ENCODE measurements at places on chromosomes 11 and 22.

- DNase-seq = no peak
These were observed 1.1 kb upstream of the AP2A2 start for GRCh38 chr11:924406-925157.

- no peak for DNase-seq
These were observed 28.7 kb upstream of the CBX6 start for GRCh38 chr22:38900677-38901076.

DNA sequence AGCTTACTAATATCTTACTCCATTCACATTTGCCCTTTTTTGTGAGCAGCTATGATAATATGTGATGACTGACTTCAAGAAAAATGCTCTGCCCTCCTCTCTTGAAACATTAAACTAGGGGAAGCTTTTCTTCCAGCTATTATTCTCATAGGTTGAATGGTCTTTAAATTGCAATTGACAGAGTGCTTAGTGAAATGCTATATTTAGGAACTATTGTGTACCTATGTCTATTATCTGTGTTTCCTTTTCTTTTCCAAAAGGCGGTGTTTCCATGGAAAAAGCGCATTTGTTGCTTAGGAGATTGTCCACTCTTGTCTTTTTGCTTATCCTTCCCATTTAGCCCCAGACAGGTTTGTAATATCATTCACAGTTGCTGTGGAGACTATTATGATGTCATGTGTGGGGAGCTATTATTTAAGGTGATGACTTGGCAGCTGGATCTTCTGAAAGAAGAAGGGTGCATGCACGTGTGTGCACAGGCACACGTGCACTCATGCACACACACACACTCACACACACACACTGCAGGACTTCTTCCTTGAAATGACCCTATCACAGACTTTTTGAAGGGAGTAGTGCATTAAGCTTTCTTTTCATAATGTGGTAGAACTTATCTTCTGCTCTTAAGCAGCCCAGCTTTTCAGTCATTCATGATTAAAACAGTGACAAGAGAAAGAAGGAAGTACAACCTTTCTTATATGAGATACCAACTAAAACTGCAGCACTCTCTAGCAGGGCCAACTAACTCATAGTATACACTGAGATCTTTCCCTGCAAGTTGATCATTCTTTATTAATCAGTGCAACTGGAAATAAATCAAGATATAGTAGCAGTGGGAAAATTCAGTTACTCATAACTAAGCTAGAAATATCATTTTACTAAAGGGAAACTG is 340.8 kb upstream of the MTNR1B start:
- DNase-seq = no peak

- no peak for DNase-seq
These were observed 19.0 kb downstream of the KCNQ1 start for GRCh38 chr11:2463766-2464277.

DNA sequence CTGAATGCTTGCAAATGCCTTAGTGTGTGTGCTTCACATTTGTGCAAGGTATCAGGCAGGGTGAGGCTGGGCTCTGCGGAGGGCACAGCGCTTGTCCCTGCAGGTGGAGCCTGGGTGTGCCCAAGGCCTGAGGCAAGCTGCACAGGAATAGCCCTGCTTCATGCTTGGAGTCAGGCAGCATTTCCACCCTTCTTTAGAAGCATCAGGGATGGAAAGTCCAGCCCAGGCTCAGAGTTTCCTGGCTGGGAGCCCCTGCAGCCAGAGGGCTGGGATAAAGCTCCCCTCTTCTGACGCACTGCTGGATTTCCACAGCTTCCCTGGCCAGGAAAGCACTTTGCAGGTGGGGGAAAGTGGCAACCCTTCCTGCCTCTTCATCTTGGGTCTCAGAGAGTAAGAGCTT is 63.4 kb downstream of the GALNT18 start:
- DNase-seq = no peak

DNA sequence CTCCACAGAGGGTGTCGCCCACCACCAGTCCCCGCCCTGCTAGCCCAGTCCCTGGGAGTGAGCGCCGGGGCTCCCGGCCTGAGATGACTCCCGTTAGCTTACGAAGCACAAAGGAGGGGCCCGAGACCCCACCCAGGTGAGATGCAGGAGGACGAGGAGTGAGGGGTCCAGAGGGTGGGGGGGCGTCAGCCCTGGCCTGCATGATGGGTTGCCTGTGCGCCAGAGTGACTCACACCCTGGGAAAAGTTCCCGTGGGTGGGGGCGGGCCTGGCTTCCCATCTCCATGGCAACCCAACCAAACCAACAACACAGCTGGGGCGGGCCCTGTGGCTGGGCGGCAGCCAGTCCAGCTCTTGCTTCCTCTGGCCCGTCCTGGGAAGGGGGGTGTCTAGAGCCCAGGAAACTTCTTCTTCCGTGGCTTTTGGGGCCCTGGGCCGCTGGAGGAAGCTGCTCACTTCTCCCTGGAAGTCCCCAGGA is 4.5 kb downstream of the GAS2L1 start:
- peak; percentile 95 for DNase-seq

GRCh38 chr11:110907629-110908028 is 195.4 kb upstream of the ARHGAP20 start:
- DNase-seq = no peak

GRCh38 chr11:122668562-122669090 is 13.1 kb downstream of the UBASH3B start:
- no peak for DNase-seq

DNA sequence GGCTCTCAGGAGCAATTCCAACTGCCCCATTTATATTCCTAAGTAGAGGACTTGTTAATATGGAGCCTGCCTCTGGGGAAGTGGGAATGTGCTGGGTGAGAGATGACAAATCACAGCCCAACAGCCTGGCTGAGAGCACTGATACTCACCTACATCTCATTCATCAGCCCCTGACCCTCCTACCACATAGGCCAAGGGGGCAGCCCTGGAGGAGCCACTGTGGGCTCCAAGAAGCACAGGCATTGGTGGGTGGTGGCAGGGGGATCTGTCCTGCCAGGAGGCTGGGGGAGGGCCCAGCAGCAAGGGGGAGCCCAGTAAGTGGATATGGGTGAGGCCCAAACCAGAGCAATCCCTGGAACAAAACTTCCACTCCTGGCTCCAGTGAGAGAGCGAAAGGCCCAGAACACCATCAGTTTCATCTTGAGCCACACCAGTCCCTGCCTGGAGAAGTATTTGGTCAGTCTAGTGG is 79.7 kb downstream of the BUD13 start:
- DNase-seq = no peak

- DNase-seq = peak; percentile 29
These were observed 122.2 kb upstream of the RCN1 start for GRCh38 chr11:31968461-31969358.

DNA sequence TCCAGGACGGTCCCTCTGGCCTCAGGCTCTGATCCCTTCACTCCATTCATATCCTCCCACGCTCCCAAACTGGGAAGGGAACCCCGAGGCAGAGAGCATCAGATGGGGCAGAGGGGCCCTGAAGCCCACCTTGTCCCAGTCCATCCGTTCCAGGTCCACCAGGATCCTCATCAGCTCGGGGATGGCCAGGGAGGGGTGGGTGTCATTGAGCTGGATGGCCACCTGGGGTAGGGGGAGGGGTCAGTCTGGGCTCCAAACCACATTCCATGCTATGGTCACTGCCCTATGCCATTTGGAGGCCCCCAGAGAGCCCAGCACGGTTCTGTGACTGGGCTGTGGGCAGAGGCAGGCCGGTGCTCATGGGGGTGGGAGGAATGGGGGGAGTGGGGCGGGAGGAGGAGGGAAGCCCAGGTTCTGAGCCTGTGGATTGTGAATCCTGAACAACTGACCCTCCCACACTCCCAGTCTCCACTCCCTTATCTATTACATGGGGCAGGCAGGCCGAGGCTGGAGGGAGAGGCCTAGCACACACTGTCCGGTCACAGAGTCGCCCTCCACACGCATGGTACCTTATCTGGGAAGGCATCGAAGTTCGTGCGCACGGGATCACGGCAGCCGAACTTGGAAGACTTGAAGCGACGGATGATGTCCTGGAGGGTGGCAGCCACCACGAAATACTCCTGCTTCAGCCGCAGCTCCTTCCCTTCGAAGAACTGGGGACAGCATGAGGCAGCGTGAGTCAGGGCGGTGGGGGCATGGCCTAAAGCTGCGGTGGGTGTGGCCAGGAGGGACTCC is 5.5 kb downstream of the PYGM start:
- DNase-seq = no peak

DNA sequence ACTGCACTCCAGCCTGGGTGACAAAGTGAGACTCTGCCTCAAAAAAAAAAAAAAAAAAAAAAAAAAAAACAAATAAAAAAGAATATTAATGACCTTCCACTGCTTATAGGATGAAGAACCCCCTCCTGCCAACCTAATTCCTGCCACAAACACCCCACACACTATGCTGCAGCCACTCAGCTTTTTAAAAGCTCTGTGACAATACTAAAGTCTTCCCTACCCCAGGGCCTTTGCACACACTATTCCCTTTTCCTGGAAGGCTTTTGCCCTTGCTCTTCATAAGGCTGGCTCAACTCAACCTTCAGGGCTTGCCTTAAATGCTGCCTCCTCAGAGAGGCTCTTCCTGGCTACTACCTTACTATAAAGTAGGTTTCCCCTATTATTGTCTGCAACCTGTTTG is 10.8 kb upstream of the KCNJ11 start:
- no peak for DNase-seq

DNA sequence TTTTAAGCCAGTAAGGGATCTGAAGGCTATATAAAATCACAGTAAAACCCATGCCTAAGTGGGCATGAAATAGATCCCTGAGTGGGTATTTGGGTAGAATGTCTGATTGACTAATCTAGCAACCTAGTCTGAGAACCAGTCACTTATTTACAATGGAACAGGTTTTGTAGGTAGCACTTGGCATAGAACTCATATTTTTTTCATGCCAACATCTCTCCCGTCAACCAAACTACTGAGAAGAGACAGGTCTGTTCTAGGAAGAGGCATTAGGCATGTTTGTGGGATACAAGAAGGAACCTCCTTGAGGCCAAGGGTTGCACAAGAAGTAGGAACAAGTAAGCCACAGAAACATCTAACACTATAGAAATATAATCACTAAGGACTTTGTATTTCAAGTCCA is 840.4 kb upstream of the TENM4 start:
- no peak for DNase-seq

DNA sequence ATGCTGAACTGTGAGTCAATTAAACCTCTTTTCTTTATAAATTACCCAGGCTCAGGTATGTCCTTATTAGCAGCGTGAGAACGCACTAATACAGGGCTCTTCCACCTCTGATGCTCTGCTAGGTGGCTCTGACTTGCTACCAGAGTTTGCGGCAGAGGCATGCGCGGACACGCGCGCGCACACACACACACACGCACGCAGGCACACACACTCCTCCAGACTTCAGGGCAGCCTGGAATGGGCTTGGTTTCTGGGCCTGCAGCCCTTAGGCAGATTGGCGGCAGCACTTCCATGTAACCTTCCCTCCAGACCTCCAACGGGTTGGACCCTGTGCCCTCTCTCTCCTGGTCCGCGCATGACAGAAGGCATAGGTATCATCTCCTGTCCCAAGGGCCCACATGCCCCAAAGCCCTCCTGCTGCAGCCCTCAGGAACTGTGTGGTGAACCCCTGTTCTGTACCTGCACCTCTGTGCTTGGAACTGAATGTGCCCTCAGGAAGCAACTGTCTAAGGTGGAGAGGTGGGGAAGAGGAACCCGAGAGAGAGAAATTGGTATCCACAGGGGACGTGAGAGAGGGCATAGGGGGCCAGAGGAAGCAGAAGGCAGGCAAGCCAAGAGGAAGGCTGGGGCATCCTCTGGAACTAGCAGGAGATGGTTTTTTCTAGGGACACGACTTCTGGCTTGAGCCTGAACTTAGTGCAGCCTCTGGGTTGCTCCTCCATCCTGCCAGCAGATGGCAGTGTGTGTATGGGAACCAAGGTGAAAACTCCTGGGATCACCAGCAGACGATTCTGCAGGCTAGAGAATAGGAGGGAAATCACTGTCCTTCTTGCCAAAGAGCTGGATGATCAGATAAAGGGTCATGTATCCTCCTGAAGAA is 23.4 kb upstream of the RIC3 start:
- DNase-seq = peak; percentile 46

DNA sequence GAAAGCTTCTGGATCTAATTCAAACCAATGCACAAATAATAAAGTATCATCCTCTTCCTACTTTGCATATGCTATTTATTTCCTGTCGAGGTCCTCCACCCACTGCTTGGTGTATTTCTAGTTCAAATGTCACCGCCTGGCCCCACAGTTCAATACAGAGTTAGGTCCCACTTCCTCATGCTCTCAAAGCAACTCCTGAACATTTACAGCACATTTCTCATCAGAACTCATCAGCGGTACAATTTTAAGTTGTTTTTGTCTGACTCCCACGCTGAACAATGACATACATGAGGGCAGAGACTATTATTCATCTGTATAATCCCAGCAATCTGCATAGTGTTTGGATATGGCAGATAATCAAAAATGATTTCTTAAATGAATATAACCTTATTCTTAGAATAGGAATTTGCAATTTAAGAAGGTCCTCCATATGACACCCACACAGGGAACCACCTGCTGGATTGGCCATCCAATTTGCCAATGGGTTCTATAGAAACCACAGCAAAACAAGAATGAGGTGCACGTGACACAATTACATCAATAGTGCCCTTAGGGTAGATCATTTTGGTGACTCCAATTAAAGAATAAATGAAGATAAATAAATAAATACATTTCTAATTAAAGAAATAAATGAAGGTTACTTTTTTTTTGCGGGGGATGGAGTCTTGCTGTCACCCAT is 54.2 kb downstream of the SLC25A17 start:
- no peak for DNase-seq

GRCh38 chr11:85758480-85759039 is 52.4 kb downstream of the SYTL2 start:
- DNase-seq = no peak

- DNase-seq = no peak
These were observed 17.8 kb upstream of the FXYD2 start for GRCh38 chr11:117842131-117842941.

- no peak for DNase-seq
These were observed 2.0 kb upstream of the LMO2 start for GRCh38 chr11:33893711-33894397.

- no peak for DNase-seq
These were observed 173.7 kb upstream of the DDI1 start for GRCh38 chr11:103862802-103863174.

DNA sequence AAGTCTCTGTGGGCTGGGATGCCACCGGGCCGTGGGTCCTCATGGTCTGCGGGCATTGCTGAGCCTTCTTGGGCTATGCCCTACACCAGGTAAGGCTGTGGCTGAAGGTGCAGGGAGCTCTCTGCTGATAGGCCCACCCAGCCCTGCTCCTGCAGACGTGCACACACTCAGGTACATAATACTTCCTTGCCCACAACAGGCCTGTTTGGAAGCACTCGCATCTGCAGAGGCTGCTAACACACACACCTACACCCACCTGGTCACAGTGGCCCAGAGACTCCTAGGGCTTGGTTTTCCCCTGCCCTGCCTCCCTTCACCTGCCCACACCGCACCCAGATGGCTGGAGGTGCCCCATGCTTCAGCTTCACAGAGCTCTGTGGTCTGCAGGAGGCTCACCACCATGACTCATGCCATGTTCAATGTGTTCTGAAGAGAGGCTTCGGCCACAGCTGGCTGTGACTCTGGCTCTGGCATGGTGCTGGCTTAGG is 72.8 kb upstream of the KCNQ1OT1 start:
- no peak for DNase-seq
